Neural progenitor cell (in vitro differentiated cells): ENCODE measurements at places on chromosomes 3 and 15. TPM values are rescaled to one million over a fixed set of nuclear protein-coding genes. Genes with fewer than 3 reads are reported as not detected.

DNA sequence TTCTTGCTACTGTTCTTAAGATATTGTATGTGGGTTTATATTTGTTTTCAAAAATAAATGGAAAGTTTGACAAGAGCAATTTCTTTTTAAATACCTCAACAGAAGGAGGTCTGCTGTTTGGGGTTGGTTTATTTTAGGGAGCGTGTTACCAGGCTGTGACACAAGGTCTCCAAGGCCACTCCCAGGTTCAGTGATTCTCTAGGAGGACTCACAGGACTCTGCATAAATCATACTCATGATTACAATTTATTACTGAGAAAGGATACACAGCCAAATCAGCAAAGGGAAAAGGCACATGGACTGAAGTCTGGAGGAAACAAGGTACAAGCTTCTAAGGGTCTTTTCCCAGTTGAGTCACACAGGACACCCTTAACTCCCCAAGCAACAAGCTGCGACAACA is 18.8 kb upstream of the MFSD1 start:
- H3K4me3 ChIP-seq, result no peak overlapping the region
- no peaks in the 10 kb centered on the region for H3K27me3 ChIP-seq
- DNase-seq, result no peak
- H3K4me1 ChIP-seq, result no peaks in the 10 kb centered on the region

DNA sequence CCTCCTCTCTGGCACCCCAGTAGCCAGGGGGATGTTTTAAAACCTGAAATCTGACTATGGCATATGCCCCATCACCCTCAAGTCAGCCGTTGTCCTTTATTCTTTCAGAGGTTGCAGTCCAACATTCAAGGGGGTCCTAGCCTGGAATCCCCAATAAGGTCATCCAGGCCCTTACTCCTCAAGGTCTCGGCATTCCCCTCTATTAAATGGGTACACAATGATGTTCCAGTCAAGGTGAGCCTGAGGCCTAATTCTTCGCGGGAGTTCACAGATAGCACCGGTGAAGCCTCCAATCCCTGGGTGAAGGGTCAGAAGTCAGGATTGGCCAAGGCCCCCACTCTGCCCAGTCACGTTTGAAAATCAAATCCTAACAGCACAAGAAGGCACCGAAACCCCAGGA is 8.1 kb upstream of the SEMA3F start:
- H3K27me3 ChIP-seq, result no peaks in the 10 kb centered on the region
- no peak for DNase-seq
- H3K4me1 ChIP-seq, result peaks cover 24% of the 10 kb centered on the region
- H3K4me3 ChIP-seq, result no peak overlapping the region

DNA sequence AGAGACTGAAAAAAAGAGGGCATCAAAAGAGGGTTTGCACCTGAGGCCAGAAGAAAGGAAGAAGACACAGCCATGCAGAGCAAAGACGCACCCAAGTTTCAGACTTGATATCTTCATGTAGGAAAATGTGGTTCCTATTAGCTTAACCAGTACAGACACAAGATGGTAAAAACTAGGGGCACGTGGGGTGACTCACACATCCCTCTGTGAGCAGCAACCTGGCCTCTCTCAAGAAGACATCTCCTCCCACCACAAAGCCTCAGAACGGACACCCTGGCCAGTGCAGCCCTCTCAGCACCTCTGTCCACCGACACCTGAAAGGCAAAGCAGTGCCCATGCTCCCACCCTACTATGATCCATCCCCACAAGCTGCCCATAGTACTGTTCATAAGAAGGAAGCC is 33.3 kb downstream of the GLB1 start:
- no peak overlapping the region for H3K4me3 ChIP-seq
- H3K36me3 ChIP-seq, result no peaks in the 10 kb centered on the region
- H3K4me1 ChIP-seq, result no peaks in the 10 kb centered on the region
- no peak for DNase-seq

Gene TM6SF1
- total RNA-seq, result not detected in 2 replicates

Gene KNG1
- not detected in 2 replicates for total RNA-seq

Gene ERICH6
- total RNA-seq, result 0.28 TPM in 1 of 2 replicates, not detected in the other

Gene APOD
- total RNA-seq, result not detected in 2 replicates

Gene ATP8B4
- total RNA-seq, result 2.0 and 2.7 TPM in 2 replicates

DNA sequence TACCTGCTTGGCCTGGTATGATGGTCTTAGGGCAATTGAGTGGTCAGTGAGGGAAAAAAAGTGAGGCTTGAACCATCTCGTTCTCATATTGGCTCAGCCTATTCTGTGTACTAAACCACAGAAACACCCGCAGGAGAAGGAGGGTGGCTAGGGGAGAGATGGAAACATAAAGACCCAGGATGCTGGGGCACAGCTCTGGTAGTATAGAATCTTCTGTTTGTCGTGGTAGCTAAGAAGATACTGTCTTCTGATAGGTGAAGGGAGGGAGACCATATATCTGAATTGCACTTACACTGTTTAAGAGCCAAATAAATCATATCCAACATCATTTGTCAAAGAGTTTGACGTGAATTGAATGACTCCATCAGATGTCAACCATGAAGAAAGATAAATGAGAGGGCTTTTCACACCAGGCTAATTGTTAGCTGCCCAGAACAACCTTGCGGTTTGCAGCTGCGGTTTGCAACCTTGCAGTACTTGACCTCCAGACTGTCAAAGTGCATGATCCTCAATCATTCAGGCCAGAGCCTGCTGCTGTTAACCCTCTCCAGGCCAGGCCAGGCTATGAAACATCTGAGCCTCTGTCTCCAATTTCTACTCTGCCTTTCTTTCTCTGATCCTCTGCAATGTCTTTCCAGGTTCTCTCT is 40.9 kb upstream of the PIK3R4 start:
- H3K4me1 ChIP-seq, result no peaks in the 10 kb centered on the region
- H3K27ac ChIP-seq, result no peak overlapping the region
- no peak overlapping the region for H3K4me3 ChIP-seq
- H3K27me3 ChIP-seq, result no peaks in the 10 kb centered on the region
- no peaks in the 10 kb centered on the region for H3K36me3 ChIP-seq

- no peak for DNase-seq
- no peak overlapping the region for H3K4me3 ChIP-seq
- no peaks in the 10 kb centered on the region for H3K4me1 ChIP-seq
- no peak overlapping the region for H3K27ac ChIP-seq
- no peaks in the 10 kb centered on the region for H3K27me3 ChIP-seq
Observed at GRCh38 chr3:81947359-81947758, 185.9 kb upstream of the GBE1 start.

- H3K36me3 ChIP-seq, result no peaks in the 10 kb centered on the region
- no peak for DNase-seq
- H3K27me3 ChIP-seq, result no peaks in the 10 kb centered on the region
- H3K4me1 ChIP-seq, result no peaks in the 10 kb centered on the region
Observed at GRCh38 chr3:127196466-127197299, 3.8 kb downstream of the PRR23E start.

Gene LAMB2
- total RNA-seq, result 75.4 and 137 TPM in 2 replicates

GRCh38 chr15:77481670-77482069 is 61.0 kb downstream of the HMG20A start:
- peaks cover 18% of the 10 kb centered on the region for H3K4me1 ChIP-seq
- H3K36me3 ChIP-seq, result peaks cover 11% of the 10 kb centered on the region
- no peaks in the 10 kb centered on the region for H3K27me3 ChIP-seq
- no peak overlapping the region for H3K4me3 ChIP-seq

GRCh38 chr3:67349551-67350174 is 304.7 kb downstream of the SUCLG2 start:
- no peaks in the 10 kb centered on the region for H3K4me1 ChIP-seq
- no peaks in the 10 kb centered on the region for H3K36me3 ChIP-seq
- no peak overlapping the region for H3K27ac ChIP-seq

Gene ATP13A5
- total RNA-seq, result not detected in 2 replicates

GRCh38 chr3:16508591-16508995 is 4.9 kb downstream of the RFTN1 start:
- no peak overlapping the region for H3K27ac ChIP-seq
- no peak overlapping the region for H3K4me3 ChIP-seq
- H3K36me3 ChIP-seq, result no peaks in the 10 kb centered on the region
- DNase-seq, result no peak
- H3K27me3 ChIP-seq, result peaks cover 40% of the 10 kb centered on the region

- H3K27me3 ChIP-seq, result no peaks in the 10 kb centered on the region
- DNase-seq, result no peak
- H3K4me1 ChIP-seq, result no peaks in the 10 kb centered on the region
Observed at GRCh38 chr3:126912491-126913195, 70.3 kb upstream of the PLXNA1 start.

DNA sequence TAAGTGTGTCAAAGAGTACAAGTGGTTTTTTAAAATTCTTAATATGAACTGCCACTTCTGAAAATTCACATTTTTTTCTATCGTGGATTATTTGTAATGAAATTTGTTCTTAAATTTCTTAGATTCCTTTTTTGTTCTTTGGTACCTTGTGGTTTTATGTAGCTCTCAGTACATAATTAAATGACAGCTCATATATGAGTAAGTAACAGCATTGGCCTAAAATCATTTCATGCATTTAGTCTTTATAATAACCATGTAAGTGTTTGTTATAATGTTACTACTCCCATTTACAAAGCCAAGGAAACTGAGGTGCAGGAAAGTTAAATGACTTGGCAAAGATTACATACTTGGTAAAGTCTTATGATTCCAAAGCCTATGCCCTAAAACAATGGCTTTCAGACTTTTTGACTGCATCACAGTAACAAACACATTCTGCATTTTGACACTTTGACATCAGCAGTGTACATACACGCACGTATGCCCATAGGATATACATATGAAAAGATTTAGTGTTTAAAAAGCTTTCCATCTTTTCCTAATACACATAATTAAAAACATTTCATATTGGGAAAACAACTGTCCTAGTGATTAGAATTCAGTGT is 14.9 kb downstream of the SPRED1 start:
- no peak for DNase-seq
- peaks cover 12% of the 10 kb centered on the region for H3K4me1 ChIP-seq
- no peaks in the 10 kb centered on the region for H3K27me3 ChIP-seq
- H3K27ac ChIP-seq, result no peak overlapping the region
- no peak overlapping the region for H3K4me3 ChIP-seq

- no peaks in the 10 kb centered on the region for H3K36me3 ChIP-seq
- no peaks in the 10 kb centered on the region for H3K27me3 ChIP-seq
Observed at GRCh38 chr3:46272028-46272451, 29.8 kb downstream of the CCR3 start.

- no peaks in the 10 kb centered on the region for H3K4me1 ChIP-seq
- no peak overlapping the region for H3K4me3 ChIP-seq
- H3K36me3 ChIP-seq, result no peaks in the 10 kb centered on the region
- DNase-seq, result no peak
- H3K27ac ChIP-seq, result no peak overlapping the region
Observed at GRCh38 chr3:177133860-177134815, 63.1 kb downstream of the TBL1XR1 start.

GRCh38 chr15:78004919-78005634 is 72.4 kb downstream of the TBC1D2B start:
- no peaks in the 10 kb centered on the region for H3K27me3 ChIP-seq
- no peak for DNase-seq
- no peak overlapping the region for H3K27ac ChIP-seq

Gene IL5RA
- total RNA-seq, result not detected in 2 replicates

- no peak overlapping the region for H3K4me3 ChIP-seq
- no peaks in the 10 kb centered on the region for H3K27me3 ChIP-seq
- no peaks in the 10 kb centered on the region for H3K36me3 ChIP-seq
- H3K27ac ChIP-seq, result no peak overlapping the region
Observed at GRCh38 chr3:183149915-183150750, 12.4 kb downstream of the LAMP3 start.

Gene CACNA1D
- total RNA-seq, result 0.25 and 4.7 TPM in 2 replicates

DNA sequence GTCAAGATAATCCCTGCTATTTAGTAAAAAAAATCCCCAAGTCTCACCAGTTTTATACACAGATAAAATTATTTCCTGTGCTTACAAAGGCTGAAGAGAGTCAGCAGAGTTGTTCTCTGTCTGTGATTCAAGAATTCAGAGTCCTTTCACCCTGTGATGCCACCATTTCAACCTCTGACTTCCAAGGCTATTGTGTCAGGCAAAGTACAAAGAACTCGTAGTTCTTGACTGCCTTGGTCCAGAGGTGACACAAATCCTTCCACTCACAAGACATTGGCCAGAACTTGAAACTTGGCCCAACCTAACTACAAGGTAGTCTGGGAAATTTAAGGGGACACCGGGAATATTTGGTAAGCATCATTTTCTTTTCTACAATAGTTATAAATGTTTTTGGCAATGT is 34.9 kb upstream of the CMC1 start:
- no peaks in the 10 kb centered on the region for H3K4me1 ChIP-seq
- no peaks in the 10 kb centered on the region for H3K27me3 ChIP-seq
- peak; percentile 3 for DNase-seq
- H3K36me3 ChIP-seq, result no peaks in the 10 kb centered on the region
- no peak overlapping the region for H3K4me3 ChIP-seq

- H3K36me3 ChIP-seq, result no peaks in the 10 kb centered on the region
- no peak overlapping the region for H3K27ac ChIP-seq
- DNase-seq, result no peak
- no peak overlapping the region for H3K4me3 ChIP-seq
Observed at GRCh38 chr3:15892311-15893227, 94.8 kb upstream of the ANKRD28 start.

GRCh38 chr15:95208988-95209387 is 977.6 kb downstream of the MCTP2 start:
- no peak for DNase-seq
- no peak overlapping the region for H3K4me3 ChIP-seq
- no peaks in the 10 kb centered on the region for H3K36me3 ChIP-seq
- H3K27ac ChIP-seq, result no peak overlapping the region
- H3K27me3 ChIP-seq, result no peaks in the 10 kb centered on the region
- H3K4me1 ChIP-seq, result peaks cover 5% of the 10 kb centered on the region

DNA sequence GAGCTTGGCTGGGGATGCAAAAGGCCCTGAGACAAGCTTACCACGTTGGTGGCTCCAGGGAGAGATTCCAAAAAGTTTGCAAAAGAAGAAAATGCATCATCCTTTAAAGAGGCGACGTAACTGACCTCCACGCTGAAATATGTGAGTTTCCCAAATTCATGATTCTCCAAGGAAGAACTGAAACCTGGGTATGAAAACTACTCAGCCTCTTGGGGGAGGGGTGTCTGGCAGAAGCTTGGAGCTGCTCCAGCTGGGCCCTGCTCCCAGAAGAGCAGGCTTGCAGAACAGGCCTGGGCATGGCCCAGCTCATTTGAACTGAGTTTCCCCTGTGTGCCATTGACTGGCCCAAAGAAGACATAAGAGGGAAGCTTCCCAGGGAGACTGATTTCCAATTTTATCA is 20.5 kb downstream of the CPN2 start:
- H3K4me3 ChIP-seq, result no peak overlapping the region
- no peaks in the 10 kb centered on the region for H3K4me1 ChIP-seq
- no peak for DNase-seq
- no peaks in the 10 kb centered on the region for H3K36me3 ChIP-seq
- H3K27ac ChIP-seq, result no peak overlapping the region

Gene HDC
- total RNA-seq, result 0.62 TPM in 1 of 2 replicates, not detected in the other

Gene EPB42
- total RNA-seq, result not detected in 2 replicates

DNA sequence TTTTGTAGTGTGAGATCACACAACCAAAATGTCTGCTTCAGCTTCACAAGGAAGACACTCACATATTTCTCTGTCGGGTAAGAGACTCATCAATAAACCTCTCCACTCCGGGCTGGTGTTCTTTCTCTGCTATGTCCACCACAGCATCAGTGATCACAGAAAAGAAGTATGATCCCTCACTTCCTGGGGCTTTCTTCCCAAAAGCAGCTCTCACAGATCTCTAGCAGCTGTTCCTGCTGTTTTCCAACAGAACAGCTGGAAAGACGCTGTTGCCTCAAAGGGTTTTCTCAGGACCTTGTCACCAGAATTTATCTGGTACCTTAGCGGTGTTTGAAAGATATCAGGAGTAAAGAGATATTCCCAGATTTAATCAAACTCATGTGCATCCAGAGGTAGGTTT is 46.4 kb downstream of the GATM start:
- H3K27ac ChIP-seq, result no peak overlapping the region
- H3K36me3 ChIP-seq, result no peaks in the 10 kb centered on the region
- no peak for DNase-seq
- H3K4me1 ChIP-seq, result no peaks in the 10 kb centered on the region
